CD4-positive, alpha-beta T cell treated with Interleukin-12 subunit alpha and Interleukin-12 subunit beta, for 1 hour (primary cell): ENCODE measurements at places on chromosomes 12 and 14.

DNA sequence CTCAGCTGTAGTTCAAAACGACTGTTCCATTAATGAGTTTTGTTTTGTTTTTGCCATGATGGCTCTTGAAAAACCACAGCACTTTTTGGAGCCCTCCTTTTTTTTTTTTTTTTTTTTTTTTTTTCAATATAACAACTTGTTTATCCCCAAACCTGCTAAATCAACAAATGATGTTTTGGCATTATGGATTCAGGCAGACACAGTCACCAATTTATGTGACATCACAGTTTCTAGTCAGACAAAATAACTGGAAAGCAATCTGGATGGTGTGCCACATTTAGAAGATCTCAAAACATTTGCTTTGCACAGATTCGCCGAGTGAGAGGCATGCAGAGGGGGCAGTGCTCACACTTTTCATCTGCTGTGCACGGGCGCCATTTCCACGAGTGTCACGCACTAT, 7.9 kb upstream of the RFLNA start:
- DNase-seq = no peak

DNA sequence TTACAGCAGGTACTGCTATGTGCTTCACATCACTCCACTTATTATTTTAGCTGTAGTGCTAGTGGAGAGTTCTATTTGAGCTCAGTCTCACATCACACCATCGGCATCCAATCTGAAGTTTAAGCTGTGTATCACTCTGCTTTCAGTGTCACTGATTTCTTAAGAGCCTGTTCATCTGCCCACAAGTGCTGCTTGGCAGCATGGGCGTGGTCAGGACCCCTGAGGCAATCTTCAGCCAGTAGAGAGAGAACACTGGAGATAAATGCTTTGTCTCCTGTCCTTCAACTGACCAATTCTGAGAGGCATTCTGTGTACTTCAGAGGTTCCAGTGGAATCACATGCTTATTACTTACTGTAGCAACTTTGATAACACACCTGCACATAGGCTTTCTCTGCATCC, 728.8 kb downstream of the RPS29 start:
- DNase-seq = no peak

DNA sequence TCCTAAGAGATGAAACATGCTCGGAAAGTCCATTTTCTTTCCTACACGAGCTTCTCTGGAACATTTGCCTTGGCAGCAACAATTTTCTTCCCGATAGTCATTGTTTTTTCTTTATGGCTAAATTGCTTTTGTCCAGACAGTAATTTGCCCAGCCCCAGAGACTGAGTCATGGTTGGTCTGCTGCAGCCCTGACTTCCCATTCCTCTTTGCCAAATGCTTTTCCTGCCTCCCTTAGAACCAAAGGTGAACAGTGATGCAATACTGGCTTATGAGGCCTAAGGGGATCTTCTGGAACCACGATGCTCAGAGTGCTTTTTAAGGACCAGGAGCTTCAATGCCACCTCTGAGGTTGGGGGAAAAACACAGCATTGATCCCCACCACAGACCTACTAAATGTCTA, 1599.6 kb upstream of the TMEM132C start:
- no peak for DNase-seq

GRCh38 chr14:103041464-103041863, 15.9 kb downstream of the CDC42BPB start:
- no peak for DNase-seq

- no peak for DNase-seq
Measured at GRCh38 chr12:76810671-76811419, 46.9 kb downstream of the ZDHHC17 start.

GRCh38 chr12:33423706-33424105, 15.9 kb downstream of the SYT10 start:
- no peak for DNase-seq

- DNase-seq = no peak
Measured at GRCh38 chr12:12563290-12563928, 746 bp upstream of the DUSP16 start.

DNA sequence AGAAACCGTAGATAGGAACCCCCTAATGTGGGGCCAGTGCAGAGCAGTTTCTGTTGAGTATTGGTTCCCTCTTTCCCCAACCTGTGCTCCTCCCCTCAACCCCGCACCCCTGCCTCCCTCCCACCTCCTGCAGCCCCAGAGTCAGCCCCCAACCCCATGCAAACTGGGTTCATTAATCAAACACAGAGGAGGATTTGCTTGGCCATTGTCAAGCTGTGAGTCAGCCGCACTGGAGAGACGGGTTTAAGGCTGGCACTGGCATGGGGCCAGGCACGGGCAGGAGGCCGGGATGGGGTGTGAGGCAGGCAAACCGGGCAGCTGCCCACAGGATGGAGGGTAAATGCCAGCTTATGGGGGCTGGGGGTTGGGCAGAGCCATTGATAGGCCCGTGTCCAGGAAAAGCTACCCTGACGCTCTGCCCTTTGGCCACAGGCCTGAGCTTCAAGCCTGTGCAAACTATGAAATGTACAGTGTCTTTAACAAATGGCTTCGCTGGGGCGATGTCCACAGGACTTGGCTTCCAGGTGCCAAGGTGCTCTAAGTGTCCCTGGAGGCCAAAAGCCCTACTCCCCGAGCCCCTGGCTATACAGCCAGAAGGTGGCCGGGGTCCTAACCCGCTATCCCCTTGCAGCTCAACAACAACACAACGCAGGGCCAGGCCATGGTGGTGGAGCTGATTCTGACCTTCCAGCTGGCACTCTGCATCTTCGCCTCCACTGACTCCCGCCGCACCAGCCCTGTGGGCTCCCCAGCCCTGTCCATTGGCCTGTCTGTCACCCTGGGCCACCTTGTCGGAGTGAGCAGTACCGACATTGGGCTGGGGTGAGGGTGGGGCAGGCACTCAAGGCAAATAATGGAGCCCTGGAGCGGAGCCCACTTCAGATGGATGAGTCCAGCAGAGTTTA, 1.4 kb downstream of the AQP5 start:
- DNase-seq = no peak

- DNase-seq = no peak
Measured at GRCh38 chr14:54674046-54674741, 107.3 kb downstream of the SAMD4A start.

GRCh38 chr12:53006810-53007309, 604 bp downstream of the EIF4B start:
- peak; percentile 81 for DNase-seq

- DNase-seq = peak; percentile 30
Measured at GRCh38 chr14:105193916-105194782, 13.0 kb upstream of the NUDT14 start.

DNA sequence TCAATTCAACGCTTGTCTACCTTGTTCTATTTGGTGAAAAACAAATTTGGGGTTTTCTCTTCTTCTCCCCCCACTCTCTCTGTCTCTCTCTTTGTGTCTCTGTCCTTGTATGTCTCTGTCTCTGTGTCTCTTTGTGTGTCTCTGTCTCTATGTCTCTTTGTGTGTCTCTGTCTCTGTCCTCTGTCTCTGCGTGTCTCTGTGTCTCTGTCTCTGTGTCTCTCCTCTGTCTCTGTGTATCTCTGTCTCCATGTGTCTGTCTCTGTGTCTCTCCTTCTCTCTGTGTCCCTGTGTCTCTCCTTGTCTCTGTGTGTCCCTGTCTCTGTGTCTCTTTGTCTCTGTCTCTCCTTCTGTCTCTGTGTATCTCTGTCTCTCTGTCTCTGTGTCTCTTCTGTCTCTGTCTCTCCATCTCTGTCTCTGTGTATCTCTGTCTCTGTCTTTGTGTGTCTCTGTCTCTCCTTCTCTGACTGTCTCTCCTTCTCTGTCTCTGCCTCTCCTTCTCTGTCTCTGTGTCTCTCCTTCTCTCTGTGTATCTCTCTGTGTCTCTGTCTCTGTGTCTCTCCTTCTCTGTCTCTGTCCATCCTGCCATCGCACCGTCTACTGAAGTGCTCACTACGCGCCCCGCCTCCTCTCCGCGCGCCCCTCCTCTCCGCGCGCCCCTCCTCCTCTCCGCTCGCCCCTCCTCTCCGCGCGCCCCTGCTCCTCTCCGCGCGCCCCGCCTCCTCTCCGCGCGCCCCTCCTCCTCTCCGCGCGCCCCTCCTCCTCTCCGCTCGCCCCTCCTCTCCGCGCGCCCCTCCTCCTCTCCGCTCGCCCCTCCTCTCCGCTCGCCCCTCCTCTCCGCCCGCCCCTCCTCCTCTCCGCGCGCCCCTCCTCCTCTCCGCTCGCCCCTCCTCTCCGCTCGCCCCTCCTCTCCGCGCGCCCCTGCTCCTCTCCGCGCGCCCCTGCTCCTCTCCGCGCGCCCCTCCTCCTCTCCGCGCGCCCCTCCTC, 12.8 kb downstream of the LRCOL1 start:
- DNase-seq = peak; percentile 65

DNA sequence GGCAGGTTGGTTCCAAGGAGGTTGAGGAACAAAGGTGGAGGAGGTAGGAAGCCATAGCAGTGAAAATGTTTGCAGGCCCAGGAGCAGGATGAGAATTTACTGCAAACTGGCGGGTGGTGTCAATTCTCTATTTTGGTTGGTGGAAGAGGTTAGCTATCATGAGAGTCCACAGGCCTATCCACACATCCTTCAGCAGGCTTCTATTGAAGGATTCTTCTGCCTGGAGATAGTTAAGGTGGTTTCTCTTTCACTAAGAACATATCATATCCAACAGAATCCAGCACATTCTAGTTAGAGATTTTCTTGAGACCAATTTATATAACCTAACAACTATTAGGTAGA, 68.9 kb upstream of the DYRK2 start:
- DNase-seq = no peak

GRCh38 chr14:77265561-77266335, 5.3 kb downstream of the NGB start:
- no peak for DNase-seq

- no peak for DNase-seq
Measured at GRCh38 chr14:94363151-94363624, 25.2 kb downstream of the SERPINA1 start.

DNA sequence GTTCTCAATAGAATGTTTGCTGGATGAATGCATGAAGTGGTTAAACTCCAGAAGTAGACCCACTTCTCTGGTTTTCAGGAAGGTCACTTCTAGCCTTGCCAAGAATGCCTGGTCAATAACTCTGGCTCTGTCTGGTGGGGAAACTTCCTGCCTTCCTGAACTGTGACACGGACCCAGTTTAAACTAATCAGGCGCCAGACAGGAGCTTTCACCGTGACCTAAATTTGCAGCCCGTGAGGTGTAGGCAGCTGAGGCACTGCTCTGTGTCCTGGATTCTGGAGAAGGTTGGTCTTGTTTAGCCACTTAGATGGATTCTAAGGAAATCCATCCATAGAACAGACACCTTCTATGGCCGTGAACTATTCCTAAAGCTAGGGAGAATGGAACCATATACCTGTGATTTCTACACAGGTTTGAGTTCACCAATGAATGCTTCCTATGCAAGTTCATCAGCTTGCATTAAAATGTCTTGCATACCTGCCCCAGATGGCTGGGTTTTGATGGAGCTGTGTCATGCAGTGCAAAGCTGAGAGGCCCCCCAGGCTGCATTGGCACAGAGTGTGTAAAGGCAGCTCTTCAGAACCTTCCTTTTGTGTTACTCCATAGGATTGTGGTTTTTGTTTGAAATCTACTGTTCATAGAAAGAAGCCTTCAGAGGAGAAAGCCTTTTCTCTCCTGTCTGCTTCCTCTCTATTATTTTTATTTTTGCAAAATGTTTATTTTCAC, 4.4 kb downstream of the CHST11 start:
- no peak for DNase-seq

DNA sequence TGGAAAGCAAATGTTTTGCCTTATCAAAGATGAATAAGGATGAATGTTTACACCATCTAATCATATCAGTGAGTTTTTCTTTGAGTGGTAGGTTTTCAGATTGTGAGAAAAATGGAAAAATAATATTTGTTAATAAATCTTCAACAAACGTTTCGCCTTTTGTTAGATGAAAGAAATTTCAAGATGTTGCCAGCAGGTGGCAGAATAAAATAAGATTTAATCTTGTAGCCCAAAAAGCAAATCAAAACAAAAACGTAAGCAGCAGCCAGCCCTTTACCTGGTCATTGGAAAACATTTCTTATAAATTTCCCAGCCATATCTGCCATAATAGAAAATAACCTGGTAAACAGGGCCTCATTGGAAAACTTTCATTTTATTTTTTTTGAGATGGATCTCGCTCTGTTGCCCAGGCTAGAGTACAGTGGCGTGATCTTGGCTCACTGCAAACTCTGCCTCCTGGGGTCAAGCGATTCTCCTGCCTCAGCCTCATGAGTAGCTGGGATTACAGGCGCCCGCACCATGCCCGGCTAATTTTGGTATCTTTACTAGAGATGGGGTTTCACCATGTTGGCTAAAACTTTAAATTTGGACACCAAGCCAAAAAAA, 15.4 kb upstream of the TMEM120B start:
- peak; percentile 79 for DNase-seq

- DNase-seq = no peak
Measured at GRCh38 chr12:53061404-53062010, 11.6 kb downstream of the TNS2 start.

GRCh38 chr12:86727160-86727559, 471.0 kb upstream of the MGAT4C start:
- no peak for DNase-seq

DNA sequence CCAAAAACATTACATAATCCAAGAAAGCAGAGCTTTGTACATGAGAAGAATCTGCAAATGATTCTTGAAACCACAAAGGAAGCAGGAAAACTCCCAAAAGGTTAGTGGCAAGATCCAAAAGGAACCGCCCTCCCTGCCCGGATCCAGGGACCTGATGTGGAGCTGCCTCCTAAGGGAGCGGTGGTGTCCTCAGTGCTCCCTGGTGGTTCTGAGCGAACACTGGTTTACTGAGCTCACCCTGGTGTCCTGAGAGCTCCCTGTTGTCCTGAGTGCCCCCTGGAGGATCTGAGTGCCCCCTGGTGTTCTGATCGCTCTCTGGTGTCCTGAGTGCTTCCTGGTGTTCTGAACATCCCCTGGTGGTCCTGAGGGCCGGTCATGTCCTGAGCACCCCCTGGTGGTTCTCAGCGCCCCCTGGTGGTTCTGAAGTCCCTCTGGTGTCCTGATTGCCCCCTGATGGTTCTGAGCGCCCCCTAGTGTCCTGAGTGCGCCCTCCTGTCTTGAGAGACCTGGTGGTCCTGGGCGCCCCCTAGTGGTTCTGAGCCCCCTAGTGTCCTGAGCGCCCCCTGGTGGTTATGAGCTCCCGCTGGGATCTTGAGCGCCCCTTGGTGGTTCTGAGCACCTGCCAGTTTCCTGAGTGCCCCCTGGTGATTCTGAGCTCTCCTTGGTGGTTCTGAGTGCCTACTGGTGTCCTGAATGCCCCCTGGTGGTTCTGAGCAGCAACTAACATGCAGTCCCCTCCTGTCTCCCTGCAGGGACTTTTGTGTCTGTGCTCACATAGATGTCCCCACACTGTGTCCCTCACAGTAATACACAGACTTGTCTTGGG, 891.1 kb downstream of the TMEM121 start:
- DNase-seq = peak; percentile 84

DNA sequence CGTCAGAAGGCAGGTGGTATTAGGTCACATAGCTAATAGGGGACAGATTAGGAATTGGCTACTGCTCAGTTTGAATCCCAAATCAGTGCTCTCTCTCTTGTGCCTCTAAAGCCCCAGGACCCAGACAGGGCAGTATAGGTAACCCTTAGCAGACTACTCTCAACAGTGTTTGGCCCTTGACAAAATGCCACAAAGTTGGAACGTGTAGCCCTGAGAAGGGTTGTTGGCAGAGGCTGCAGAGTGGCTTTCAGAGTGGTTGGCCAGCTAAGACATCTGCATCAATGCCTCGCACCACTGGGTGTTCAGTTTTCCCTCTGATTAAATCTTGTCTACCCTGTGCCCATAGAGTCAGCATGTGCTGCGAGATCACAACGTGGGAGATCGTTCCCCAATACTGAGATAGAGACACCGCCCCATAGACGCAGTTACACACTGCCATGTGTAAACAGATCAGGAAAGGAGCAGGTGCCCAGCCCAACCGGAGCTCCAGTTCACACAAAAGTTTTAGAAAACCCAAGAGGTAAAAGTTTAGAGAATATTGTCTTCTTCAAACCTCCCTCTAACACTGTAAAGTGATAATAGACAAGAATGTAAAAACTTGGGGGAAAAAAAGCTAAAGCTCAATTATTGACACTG, 48.3 kb downstream of the EML1 start:
- no peak for DNase-seq
